ENCODE measurements at places on chromosomes 5 and 9.

DNA sequence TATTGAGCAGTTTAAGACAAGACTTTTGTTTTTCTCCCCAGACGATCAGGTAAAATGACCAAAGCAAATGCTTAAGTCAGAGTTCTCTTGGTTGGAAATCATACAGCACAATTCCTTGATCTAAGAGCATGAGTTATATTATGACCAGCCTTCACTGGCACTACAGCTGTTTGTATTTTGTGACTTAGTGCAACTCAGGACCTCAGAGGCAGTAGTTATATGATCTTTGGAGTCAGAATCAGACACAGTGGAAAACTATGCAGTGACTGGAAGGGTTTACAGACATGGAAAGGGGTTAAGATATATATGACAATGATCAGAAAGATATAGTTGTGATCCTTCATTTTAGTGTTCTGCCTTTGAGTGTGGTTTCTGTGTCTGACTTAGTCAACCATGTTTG, 24.3 kb downstream of the RAD23B start:
- no peak for DNase-seq

- DNase-seq: no peak
These were observed 16.9 kb downstream of the SEMA6A start for GRCh38 chr5:116557669-116558271.

DNA sequence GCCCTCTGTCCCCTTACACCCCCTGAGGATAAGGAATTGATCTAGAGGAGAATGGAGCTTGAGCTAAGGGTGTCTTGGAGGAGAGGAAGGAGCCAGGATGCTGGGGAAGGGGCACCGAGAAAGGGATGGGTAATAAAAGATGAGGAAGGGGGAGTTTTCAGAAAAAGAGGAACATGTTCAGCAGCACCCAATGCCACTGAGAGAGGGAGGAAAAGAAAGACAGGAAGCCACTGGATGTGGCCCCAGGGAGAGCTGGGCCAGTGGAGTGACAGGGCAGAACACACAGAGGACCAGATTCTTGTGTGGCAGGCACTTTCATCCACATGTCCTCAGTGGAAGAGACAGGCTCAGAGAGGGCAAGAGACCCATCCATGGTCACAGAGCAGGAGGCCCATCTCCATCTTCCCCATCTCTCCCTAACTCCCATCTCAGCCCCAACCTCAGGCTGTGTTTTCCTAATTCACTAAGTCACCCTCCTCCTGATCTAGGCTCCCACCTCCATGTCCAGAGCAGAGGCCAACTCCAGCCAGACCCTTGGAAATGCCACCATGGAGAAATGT, 7.2 kb downstream of the PFN3 start:
- DNase-seq: no peak

GRCh38 chr9:131622523-131622922, 77.2 kb downstream of the PRRT1B start:
- no peak for DNase-seq

GRCh38 chr9:127893392-127893791, 6.0 kb downstream of the ST6GALNAC6 start:
- no peak for DNase-seq

DNA sequence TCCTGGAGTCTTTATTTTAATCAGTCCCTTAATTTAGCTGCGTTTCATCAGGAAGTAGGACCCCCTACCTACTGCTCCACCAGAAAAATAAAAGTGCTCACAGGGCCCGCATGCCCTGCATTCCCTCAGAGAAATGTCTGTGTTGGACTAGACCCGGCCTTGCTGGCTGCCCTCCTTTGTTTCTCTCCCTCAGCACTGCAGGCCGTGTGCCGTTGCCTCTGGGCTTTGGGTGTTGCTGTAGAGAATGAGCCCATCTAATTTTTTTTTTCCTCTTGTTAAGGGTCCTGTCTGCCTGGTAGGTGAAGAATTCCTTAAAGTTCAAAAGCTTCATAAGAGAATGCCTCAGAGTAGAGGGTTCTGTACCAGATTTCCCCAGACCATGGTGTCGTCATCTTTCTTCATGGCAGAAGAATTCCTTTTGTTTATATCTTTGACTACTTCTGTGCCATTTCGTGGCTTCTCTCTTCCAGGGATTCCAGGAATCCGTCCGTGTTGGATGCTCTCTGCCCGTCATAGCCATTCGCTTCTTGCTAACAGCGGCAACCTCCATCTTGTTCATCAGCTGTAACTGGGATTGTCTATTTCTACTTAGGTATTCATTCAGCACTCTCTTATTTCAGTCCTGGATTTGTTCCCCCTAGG, 49.8 kb upstream of the ANGPTL2 start:
- DNase-seq: no peak

DNA sequence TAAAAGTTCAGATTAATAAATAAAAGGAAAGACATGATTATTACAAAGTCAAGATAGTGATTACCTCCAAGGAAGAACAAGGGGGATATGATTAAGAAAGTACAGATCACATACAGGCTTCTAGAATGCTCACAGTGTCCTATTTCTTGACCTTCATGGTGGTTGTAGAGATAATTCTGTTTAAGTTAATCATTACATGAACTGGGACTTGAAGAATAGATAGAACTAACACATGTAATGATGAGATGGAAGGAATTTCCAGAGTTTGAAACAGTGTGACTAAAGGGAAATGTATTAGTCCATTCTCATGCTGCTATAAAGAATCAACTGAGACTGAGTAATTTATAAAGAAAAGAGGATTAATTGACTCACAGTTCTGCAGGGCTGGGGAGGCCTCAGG, 72.7 kb downstream of the LURAP1L start:
- DNase-seq: no peak

GRCh38 chr5:160869989-160870521, 18.0 kb upstream of the ATP10B start:
- no peak for DNase-seq

GRCh38 chr9:18928711-18929110, 104.3 kb downstream of the SAXO1 start:
- no peak for DNase-seq

- DNase-seq: no peak
These were observed 251.4 kb downstream of the GLIS3 start for GRCh38 chr9:4048441-4048840.

- no peak for DNase-seq
These were observed 25.6 kb downstream of the C5orf15 start for GRCh38 chr5:133942614-133943474.

DNA sequence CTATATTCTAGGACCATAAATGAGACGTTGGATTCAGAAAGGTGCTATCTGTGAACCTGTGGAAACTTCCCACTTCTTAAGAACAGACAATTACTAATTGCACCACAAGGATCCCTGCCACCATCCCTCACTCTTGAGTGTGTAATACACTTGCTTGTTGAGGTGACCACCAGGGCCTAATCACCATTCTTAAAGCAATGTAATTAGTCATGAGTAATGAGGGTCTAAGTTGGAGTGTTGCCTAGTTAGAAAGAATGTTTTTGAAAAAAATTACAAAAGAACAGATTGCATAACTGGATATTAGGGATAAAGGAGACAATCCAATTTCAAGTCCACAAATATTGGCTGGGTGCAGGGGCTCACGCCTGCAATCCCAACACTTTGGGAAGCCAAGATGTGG, 56.9 kb upstream of the TRIO start:
- no peak for DNase-seq

- no peak for DNase-seq
These were observed 28.3 kb upstream of the PRRC2B start for GRCh38 chr9:131365546-131365945.

GRCh38 chr5:108484035-108484434, 102.1 kb upstream of the FBXL17 start:
- no peak for DNase-seq

DNA sequence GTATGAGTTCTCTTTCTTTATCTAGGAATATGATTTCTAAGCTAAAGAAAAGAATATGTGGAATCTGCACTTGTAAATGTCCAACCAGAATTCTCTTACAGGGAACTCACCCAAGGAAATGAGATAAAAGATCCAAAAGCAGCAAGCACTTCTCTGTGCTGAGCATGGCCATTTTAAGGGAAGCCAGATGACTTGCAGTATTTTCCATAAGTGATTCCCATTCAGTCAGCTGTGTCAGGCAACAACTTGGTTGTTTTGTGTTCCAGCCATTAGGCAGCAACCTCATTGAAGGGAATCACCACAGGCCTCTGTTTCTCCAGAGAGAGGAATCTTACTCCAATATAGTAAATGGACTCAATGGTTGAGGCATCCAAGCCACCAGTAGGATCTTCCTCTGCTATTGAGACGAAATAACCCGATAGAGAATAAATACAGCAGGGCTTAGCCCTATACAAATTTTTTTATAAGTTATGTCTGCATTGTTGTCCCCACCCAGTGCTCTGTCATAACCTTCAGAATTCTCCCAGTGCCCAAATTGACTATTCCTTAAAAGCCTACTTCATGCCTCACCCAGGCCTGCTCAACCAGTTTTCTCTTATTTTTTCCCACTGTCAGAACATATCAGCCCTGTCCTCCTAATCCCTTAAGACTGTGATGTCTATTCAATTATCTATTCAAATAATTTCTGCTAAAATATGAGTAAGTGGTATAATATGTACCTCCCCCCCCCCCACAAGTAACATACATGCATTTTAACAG, 236.6 kb downstream of the PJA2 start:
- no peak for DNase-seq

DNA sequence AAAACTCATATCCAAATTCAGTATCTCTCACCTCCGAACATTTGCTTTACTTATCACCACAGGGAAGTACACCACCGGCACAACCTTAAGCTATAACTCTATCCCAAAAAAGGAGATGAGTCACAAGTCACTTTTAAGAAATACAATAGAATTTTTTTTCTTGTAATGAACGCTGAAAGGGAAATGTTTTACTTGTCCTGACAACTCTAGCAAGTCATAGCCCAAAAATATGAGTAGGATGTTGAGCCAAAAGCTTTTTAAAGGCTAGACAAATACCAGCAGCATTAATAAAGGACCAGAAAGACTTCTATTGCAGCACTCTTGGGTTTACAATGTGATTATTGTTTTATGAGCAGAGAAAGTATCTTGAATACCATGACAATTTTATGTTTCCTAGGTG, 147.3 kb upstream of the FST start:
- DNase-seq: no peak
